ENCODE measurements at places on chromosomes 6 and 20.
A peak's percentile ranks its signal among the peaks of the same experiment; 100 is the strongest.

- peak; percentile 25 for DNase-seq
These were observed 32.7 kb downstream of the ILRUN start for GRCh38 chr6:34663831-34664255.

- no peak for DNase-seq
These were observed 79.0 kb upstream of the ATXN1 start for GRCh38 chr6:16840291-16840690.

DNA sequence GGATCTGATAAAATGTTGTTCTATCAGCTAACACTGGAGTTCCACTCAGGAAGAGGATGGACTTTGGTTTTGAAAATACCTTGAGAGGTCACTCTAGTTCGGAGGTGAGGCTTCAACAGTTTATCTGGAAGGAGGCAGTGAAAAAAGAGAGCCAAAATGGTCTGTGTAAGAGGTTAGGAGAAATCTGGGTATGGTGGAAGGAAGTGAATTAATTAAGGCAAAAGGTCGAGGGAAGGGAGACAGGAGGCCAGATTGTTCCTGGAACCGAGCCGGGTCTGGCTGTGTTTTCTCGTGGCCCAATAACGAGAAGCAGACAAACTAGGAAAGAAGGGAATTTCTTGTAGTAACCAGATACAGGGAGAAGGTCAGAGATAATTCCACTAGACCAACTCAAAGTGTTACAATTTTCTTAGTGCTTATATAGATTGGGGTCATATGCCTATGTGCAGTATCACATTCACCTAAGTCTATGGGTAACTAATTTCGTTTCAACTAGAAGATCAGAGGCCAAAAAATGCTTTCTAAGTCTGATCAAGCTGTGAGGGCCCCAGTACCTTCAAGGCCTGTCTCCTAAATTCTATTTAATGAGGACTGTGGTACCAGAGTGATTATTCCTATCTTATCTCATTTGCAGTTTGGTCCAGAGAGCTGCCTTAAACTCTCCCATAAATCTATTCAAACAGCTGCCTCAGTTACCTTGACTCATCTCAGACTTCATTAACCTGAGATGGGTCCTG, 96.0 kb upstream of the SNX9 start:
- DNase-seq: no peak

- DNase-seq: no peak
These were observed 33.1 kb upstream of the SMLR1 start for GRCh38 chr6:130794010-130794697.

DNA sequence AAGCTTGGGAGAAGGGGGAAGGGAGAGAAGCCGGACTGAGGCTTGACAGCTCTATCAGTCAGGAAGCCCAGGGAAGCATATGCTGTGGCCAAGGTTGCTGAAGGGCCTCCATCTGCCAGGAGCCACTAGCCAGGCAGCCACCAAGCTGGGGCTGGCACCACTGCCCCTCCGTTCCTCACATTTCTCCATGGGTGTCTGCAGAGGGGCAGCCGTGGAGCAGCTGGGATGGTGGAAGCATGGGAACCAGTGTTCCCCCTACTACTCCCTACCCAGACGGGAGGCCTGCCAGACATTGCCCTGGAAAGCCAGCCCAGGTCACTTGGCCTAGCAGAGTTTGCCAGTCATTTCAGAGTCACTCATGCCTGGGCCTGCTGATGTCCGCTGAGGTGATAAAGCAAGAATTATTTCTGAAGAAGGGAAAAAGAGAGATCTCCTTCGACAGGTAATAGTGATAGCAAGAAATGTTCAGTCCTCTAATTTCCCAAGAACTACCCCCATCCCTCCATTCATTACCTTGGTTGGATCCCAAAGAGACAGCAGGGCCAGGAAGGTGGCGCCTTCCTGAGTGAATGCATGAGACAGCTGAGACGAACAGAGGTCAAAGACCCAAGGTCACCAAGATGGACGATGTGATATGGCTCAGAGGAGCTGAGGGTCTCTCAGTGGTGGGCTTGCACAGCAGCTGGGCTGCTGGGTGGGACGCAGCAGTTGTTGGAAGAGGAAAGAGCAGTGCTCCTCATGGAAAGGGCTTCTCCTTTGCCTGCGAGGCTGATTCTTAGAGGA, 21.9 kb downstream of the SNPH start:
- no peak for DNase-seq

DNA sequence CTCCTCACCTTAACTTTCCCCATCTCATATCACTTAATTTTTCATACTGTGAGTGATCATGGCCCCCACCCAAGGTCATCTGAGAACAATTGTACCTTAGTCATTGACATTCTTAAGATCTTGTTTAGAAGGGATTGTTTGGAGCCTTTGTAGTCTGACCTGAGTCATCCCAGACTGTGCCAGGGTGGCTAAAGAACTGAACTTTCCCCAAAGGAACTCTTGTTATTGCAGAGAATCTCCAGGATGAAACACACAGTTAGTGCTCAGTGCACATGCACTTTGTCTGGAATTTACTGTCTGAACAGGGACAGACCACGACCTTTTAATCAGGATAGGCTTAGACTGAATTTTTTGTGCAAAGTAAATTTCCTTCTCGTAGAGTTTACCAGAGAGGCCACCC, 112.6 kb upstream of the CCN2 start:
- DNase-seq: peak; percentile 62

GRCh38 chr6:2523061-2523460, 227.7 kb downstream of the MYLK4 start:
- no peak for DNase-seq

Data from RCC 7860 (cell line).